ENCODE measurements at places on chromosomes 1 and 21.
A peak's percentile ranks its signal among the peaks of the same experiment; 100 is the strongest.

GRCh38 chr1:3423896-3424611 lies 30.4 kb upstream of the ARHGEF16 start:
- no peak for DNase-seq

- DNase-seq = no peak
These were observed 7.5 kb upstream of the PYCR2 start for GRCh38 chr1:225931270-225932136.

- no peak for DNase-seq
These were observed 113.4 kb upstream of the RAVER2 start for GRCh38 chr1:64631346-64632034.

DNA sequence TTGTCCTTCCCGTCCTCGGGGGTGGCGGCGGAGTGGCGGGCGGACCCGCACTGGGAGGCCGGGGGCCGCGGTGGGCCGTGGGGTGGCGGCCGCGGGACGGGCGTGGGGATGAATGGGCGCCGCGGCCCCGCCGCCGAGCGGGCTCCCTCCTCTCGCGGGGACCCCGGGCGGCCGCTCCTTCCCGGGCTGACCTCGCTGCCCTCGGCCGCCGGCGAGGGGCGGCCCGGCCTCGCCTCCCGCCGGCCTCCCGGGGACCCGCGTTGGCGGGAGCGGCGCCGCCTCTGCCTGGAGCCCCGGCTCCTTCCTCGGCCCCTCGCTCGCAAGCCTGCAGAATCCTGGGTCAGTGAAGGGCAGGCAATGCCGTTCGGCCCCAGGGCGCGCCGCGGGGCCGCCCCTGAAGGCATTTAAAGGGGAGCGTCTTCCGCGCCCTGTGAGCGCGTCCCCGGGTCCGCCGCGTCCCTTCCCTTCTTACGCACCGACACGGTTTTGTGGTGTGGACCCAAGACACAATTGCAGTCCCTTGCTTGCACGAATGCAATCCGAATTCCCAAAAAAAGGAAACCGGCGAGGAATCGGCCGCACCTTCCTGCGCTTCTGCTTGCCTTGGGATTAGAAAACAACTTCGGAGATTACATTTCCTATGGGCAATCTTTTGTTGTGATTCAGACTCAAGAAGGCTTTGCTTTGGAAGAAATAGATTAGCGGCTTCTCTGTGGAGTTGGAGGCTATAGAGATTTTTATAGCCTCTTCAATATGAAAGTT lies 776 bp downstream of the ITSN1 start:
- peak; percentile 2 for DNase-seq

GRCh38 chr1:64866689-64867088 lies 99.7 kb downstream of the JAK1 start:
- no peak for DNase-seq

DNA sequence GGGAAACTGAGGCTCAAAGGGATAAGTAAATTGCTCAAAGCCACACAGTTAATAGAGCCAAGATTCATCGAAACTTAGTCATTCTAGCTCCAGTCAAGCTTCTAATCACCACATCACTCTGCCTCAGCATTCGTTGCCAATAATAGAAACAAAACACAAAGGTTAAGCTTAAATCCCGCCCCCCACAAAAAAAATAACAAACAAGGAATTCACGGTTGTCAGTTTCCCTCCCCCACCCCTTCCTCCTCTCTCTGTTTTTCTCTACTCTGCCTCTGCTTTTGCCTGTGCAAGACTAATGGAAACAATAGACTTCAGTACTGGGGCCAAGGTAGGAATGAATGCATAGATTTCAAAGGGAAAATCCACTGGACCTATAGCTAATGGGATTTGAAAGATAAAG lies 70.7 kb upstream of the ZNF644 start:
- no peak for DNase-seq

GRCh38 chr1:244841273-244841927 lies 5.9 kb downstream of the COX20 start:
- DNase-seq = no peak

GRCh38 chr1:156912861-156913808 lies 7.3 kb upstream of the LRRC71 start:
- no peak for DNase-seq

DNA sequence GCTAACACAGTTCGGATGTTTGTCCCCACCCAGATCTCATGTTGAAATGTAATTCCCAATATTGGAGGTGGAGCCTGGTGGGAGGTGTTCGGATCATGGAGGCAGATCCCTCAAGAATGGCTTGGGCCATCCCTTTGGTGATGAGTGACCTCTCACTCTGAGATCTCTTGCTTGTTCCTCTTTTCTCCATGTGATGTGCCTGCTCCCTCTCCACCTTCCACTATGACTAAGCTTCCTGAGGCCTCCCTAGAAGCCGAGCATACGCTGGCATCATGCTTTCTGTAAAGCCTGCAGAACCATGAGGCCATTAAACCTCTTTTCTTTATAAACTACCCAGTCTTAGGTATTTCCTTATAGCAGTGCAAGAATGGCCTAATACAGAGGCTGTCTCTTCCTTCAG lies 8.1 kb upstream of the PLA2G5 start:
- no peak for DNase-seq

GRCh38 chr1:241531195-241532161 lies 700 bp upstream of the KMO start:
- DNase-seq = no peak

DNA sequence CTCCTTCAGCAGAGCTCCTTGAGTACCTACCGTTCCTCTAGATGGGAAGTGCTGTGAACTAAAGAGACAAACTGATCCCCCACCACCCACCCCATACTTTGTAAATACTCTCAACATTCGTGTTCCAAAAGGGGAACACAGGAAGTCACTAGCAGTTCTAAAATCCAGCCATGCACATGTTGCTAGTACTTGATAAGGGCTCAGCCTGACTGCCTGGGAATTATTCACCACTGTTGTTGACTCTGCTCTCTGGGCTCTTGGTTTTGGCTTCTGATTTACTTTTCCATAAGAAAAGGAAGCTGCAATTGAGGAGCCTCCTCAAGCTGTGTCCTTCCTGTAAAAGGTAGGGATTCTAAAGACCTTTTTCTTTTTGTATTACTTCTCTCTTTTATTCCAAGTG lies 67.5 kb downstream of the IVNS1ABP start:
- DNase-seq = no peak

- no peak for DNase-seq
These were observed 113.0 kb upstream of the VAV3 start for GRCh38 chr1:108077991-108078390.

- no peak for DNase-seq
These were observed 101.3 kb downstream of the SLC45A1 start for GRCh38 chr1:8419172-8419571.

GRCh38 chr1:2314803-2315673 lies 76.3 kb downstream of the MORN1 start:
- no peak for DNase-seq

DNA sequence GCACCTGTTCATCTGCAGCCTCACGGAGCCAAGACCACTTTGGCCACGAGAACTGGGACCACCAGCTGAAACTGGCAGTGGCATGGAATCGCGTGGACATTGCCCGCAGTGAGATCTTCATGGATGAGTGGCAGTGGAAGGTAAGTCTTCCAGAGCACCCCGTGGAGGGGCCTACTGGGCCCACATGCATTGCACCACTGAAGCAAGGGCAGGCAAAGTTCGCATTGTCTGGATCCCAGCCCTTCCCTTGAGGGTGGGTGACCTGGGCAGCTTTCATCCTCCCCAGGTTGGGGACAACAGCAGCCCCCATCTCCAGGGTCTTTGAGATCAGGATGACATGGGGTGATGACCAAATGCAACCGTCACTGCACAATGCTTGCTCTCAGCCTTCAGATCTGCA lies 37.5 kb downstream of the TRPM2 start:
- DNase-seq = no peak

DNA sequence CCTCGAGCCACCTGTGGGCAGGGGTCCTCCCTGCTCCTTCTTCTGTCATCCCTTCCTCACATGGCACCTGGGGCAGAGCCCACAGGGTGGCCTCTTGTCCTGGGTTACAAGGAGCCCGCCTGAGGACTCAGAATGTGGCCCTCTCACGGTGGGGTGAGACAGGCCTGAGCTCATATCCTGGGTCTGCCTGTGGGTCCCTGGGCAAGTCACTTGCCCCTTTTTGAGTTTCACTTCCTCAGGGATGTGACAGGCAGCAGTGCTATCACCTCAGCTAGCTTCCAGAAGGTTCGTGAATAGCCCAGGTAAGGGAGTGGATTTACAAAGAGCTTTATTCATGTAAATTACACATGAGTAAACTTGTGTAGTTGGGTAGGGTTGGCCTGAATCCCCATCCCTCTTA lies 33.5 kb downstream of the HTR6 start:
- no peak for DNase-seq

DNA sequence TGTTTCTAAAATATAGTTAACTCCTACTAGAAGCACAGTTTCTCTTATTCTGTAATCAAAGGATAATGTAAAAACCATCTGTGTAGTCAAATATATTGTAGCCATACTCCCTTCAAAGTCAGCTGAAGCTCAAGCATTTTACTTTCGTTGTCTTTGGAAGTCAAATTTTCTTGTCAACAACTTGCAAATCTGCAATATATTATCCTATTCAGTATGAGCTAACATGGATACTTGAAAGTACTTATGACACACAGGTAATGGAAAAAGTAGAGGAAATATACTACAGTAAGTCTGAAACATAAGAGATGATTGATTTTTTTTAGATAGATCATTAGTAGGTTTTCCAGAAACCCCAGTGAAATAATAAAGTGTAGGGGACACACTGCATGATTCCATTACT lies 121.5 kb downstream of the COL24A1 start:
- no peak for DNase-seq

DNA sequence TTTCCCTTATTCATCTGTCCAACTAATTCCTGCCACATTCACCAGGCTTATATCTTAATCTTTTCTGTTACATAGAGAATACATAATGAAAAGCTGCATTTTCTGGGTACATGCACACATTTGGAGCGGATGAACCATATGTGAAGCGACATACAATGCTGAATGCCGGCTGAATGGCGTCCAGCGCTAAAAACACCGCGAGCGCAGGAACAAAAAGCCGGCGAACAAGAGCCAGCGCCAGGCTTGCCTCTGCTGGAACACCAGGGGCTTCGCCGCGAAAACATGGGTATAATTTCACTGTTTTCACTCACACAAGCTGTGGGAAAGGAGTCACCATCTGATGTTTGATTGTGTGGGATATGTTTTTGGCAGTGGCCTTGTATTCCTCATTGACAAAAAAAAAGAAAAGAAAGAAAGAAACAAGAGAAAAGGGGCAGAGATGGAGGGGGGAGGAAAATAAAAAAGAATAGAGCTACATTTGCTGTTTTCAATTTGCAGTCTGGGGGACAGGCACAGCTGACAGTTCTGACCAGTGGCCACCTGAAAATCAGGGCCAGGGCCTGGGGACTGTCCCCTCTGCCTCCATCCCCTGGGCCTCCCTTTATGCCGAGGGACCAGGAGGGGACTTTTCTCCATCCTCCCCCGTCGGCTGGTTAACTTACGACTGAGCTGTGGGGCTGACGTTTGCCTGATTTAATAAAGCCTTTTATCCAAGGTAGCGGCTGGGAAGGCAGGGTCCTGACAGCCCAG lies 70.2 kb upstream of the OLIG2 start:
- DNase-seq = no peak

GRCh38 chr1:221697923-221698425 lies 43.9 kb downstream of the DUSP10 start:
- no peak for DNase-seq

- no peak for DNase-seq
These were observed 3.1 kb upstream of the KCNE2 start for GRCh38 chr21:34360488-34361241.

DNA sequence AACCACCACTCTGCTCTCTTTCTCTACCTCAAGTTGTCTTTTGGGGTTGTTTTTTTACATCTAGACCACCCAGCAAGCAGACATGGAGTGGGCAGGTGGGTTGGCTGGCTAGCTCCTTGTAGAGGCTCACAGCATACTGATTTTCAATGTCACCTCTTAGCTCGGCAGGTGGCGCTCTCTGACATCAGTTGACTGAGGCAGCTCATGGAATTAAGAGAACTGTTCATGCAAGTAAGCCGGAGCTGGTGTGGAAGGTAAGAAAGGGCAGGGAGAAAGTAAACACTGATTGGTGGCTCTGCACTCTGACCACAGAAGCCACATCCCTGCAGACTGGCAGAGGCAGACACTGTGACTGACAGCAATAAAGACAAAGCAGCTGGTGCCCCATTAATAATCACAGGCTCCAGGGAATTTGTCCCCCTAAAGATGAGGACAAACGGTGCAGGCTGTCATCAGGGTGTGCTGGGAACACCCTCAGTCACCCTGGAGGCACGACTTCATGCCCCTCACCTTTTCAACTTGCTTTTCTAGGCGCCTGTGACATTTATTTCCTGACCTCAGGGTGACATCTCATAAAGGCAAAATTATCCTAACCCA lies 226.8 kb downstream of the LMX1A start:
- peak; percentile 9 for DNase-seq

- no peak for DNase-seq
These were observed 1.4 kb downstream of the WDR26 start for GRCh38 chr1:224433041-224433691.

- DNase-seq = no peak
These were observed 95.8 kb upstream of the USH2A start for GRCh38 chr1:216518844-216519627.

DNA sequence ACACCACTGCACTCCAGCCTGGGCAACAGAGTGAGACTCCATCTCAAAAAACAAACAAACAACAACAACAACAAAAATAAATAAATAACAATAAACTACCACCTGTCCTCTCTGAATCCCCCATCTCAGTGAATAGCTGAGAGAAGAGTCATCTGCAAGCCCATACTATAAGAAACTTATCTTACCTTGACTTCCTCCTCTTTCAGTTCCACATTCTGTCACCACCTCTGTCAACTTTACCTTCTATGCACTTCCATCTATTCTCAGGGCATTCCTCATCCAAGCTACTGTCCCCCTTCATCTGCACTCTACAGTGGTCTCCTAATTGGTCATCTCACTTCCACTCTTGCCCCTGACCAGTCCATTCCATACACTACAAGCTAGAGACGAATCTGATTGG lies 58.1 kb downstream of the KIAA0040 start:
- DNase-seq = no peak

DNA sequence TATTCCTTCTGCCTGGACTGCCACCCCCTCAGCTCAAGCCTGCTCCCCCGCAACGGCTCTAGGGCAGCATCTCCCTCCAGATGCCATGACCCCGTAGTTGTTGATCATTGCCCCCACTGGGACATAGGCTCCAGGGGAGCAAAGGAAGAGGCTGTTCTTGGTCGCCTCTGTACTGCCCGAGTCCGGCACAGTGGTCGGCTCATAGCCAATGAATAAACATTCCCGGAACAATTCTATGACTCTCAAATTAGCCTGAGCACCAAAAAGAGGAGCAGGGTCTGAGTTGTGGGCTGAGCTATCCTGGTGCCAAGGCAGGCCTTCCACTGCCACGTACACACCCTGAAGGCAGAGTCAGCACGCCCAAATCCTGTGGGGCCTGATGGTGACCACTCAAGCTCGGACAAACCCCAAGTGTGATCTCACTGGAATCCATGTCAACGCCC lies 33.1 kb downstream of the CAPZB start:
- no peak for DNase-seq

- DNase-seq = no peak
These were observed 4.1 kb downstream of the GPSM2 start for GRCh38 chr1:108880850-108881249.
